Lower leg skin (tissue), 4 donors: ENCODE measurements at places on chromosomes 5 and 9.

DNA sequence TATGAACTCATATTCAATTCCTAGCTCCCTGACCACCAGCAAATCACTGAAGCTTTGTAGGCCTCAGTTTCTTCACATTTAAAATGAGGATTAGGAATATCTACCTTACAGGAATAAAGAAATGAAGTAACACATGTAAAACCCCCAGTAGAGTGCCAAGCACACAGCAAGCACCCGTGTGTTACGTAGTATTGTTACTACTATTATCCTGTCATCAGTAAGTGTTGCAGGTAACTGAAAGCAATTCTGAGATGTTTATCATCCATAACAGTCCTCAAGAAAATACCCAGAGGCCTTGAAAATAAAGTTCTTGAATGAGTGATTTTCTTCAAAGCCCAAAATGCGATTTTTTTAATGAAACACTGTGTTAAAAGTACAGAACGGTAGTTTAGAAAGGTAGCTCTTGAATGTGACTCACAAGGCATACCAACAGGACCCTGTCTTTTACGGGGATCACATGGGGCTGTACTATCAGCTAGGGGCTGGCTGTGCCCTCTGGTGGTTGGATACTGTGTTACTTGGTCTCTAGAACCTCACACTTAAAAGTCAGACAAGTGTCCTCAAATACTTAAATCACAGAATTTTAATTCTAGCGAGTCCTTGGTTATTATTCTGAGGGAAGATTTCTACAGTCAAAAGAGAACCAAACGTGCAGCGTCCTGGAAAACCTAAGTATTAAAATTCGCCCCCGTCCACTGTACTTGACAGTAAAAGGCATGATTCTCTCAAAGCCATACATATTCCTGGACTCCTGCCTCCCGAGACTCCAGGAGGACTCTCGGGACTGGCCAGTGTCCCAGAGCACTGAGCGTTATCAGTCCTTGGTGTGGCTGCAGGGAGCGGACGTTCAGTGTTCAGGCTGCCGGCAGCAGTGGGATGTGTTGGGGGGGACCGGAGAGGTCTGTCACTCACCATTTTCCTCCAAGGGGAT lies 725 bp downstream of the NDUFB6 start:
- DNase-seq: peak; percentile 49

DNA sequence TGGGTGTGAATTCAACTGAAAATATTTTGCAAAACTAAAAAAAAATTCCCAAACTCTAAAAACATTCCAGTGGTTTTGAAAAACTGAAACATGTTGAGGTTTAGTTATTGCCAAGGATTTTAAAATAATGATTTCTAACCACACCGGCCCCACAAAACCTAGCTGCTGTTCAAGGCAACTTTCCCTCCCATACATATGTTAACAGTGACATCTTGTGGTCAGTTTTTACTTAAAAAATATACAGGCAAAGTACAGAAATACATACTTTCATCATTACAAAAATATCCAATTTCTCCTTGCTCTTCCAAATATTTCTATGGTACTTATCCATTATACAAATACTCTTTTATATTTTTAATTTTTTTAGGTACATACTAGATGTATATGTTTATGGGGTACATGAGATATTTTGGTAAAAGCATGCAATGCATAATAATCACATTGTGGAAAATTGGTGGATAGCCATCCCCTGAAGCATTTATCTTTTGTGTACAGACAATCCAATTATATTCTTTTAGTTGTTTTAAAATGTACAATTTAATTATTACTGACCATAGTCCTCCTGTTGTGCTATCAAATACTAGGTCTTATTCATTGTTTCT lies 34.4 kb upstream of the MRPS30 start:
- no peak for DNase-seq

DNA sequence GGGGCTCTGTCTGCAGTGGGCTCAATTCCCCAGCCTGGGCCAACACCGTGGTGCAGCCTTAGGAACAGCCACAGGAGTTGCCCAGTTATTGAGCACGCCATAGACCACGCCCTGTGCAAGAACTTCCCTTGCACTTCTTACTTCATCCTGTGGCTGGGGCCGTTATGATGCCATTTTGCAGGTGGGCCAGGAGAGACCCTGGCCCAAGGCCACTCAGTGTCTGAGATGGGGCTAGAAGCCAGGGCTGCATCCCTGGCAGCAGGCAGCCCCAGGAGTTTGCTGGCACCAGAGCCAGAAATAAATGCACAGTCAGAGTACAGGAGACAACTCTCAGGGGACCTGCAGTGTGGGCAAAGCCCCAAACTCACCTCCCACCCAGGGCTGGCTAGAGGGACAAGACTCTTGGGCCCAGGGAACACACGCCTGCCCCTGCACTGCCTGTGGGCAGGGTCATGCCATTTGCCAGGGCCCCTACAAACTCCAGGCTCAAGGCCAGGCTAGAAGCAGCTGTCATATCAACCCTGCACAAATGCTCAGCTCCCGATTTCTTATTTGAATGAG lies 6.7 kb downstream of the CORO2A start:
- DNase-seq: no peak

DNA sequence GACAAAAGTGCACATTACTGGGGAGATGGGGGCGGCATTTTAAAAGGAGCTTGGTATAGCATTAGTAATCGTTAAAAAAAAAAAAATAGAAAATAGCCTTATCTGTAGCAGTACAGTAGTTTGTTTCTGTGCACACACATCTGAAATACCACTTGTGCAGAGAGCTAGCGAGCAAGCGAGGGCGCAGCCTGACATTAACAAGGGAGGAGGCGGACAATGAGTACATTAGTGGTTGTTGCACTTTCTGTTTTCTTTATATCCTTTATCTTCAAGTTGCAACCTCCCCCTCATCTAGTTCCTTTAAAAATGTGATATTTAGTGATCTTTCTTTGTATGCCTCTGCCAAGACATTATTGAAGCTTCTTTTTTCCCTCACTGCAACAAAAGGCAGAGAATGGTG lies 880 bp upstream of the PTPDC1 start:
- no peak for DNase-seq

DNA sequence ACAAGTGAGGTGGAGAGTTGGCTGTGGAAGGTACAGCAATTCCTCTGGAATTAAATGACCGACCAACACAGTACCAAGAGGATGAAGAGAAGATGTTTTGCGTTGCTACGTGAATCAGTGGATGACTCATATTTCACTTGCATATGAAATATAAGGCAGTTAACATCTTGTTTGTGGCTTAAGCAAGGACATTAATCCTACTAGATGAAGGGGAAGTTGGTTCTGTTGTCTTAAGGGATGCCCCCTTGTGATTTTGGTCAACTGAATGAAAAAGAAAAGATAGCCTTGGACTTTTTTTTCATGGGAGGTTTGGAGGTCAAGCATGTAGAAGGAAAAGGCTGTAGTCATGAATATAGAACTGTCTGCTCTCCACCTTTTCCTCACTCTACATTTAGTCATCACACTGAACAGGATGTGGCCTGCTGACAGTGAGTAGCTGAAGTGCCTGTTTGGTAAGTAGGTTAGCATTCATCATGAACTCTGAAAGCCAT lies 33.9 kb downstream of the VLDLR start:
- DNase-seq: no peak
